ENCODE measurements at places on chromosomes 1 and 21. TPM values are rescaled to one million over a fixed set of nuclear protein-coding genes. Genes with fewer than 3 reads are reported as not detected.

RNU1-3 gene
- polyA plus RNA-seq, result not detected

RUSC1 gene
- polyA plus RNA-seq, result 20.9 TPM

IFNLR1 gene
- polyA plus RNA-seq, result not detected

ZNF648 gene
- not detected for polyA plus RNA-seq

CNR2 gene
- not detected for polyA plus RNA-seq

SPATA21 gene
- not detected for polyA plus RNA-seq

LRRC71 gene
- not detected for polyA plus RNA-seq

FMO1 gene
- not detected for polyA plus RNA-seq

SLAMF6 gene
- polyA plus RNA-seq, result not detected

TSPAN1 gene
- 0.43 TPM for polyA plus RNA-seq
